Activated CD8-positive, alpha-beta memory T cell treated with anti-CD3 and anti-CD28 coated beads for 4 hours (primary cell): ENCODE measurements at places on chromosomes 5 and 9.

DNA sequence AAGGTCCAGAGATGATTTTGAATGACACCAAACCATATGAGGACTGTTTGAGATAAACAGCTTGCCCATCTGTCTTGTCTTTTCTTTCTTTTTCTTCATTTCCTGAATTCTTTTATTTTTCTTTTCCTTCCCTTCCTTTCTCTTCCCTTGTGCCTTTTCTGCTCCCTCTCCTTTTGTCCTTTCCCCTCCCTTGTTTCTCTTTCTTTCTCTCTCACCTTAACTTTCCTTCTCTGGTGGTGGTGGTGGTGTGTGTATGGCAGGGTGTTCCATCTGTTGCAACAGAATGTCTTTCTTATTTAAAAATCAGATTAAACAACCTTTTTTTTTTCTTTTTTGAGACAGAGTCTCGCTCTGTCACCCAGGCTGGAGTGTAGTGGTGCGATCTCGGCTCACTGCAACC lies 3.8 kb upstream of the PDCL start:
- DNase-seq, result no peak

DNA sequence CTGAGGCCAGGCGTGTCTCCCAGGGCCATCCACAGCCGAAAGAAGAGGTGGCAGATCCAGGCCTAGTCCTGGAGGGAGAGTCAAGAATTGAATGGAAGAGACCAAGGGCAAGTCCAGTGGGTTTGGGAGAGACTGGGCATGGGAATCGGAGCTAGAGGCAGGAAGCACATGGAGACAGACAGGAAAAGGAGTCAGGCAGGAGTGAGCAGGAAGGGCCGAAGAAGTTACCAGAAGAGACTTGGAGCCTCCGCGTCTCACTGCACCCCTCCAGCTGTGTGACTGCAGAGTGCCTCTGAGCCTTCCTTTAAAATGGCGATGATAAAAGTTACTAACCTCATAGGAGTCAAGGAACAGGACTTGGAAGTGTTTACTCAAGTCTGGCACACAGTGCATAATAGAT lies 64.4 kb upstream of the ANGPTL2 start:
- DNase-seq, result no peak

GRCh38 chr5:2999926-3000325 lies 248.4 kb upstream of the IRX2 start:
- no peak for DNase-seq

DNA sequence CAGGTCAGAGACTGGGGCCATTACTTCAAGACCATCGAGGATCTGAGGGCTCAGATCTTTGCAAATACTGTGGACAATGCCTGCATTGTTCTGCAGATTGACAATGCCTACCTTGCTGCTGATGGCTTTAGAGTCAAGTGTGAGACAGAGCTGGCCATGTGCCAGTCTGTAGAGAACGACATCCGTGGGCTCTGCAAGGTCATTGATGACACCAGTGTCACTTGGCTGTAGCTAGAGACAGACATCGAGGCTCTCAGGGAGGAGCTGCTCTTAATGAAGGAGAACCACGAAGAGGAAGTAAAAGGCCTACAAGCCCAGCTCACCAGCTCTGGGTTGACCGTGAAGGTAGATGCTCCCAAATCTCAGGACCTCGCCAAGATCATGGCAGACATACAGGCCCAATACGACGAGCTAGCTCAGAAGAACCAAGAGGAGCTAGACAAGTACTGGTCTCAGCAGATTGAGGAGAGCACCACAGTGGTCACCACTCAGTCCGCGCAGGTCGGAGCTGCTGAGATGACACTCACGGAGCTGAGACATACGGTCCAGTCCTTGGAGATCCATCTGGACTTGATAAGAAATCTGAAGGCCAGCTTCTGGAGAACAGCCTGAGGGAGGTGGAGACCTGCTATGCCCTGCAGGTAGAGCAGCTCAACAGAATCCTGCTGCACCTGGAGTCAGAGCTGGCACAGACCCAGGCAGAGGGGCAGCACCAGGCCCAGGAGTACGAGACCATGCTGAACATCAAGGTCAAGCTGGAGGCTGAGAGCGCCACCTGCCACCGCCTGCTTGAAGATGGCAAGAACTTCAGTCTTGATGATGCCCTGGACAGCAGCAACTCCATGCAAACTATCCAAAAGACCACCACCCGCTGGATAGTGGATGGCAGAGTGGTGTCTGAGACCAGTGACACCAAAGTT lies 9.3 kb downstream of the NIPBL start:
- DNase-seq, result no peak

- DNase-seq, result no peak
Observed at GRCh38 chr9:83444110-83444509, 94.1 kb downstream of the FRMD3 start.

DNA sequence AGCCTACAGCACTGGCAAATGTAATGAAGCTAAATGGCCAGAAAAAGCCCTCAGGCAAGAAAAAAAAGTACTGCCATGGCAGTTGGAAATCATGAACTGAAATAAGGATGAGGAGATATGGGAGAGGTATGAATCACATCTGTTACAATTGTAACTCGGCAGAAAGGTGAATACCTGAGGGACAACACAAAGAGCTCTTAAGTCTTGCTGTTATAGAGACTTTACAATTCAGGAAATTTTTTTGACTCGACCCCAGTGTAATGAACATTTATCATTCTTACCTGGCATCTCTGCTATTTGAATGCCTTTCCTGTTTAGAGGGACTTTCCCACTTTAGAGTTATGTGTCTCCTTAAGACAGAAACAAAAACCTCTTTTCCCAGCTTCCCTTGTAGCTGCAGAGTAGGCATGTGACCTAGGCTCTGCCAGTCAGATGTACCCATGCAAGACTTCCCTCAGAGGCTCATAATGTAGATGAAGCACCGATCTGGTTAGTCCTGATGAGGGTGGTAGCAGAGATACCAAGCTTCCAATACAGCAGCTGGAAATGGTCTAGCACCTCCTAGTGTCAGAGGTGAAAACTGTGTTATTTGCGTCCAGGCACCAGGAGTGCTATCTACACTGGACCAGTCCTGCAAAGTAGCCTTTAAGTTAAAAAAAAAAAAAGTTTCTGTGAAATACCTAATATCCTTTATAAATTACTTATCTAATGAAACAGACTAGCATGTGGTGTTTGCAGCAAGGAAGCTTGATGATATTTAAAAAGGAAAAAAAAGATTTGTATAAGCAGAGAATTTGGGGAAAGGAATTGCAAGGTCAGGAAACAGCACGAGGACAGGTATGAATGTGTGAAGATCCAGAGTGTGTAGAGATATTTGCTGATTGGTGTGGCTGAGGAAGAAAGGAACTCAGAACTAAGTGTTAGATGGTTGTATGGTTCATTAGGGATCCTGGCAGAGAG lies 146.9 kb upstream of the SLC1A3 start:
- no peak for DNase-seq

GRCh38 chr5:125526966-125527365 lies 780.5 kb upstream of the ZNF608 start:
- DNase-seq, result no peak

GRCh38 chr9:76812591-76812990 lies 48.4 kb downstream of the PCA3 start:
- no peak for DNase-seq

DNA sequence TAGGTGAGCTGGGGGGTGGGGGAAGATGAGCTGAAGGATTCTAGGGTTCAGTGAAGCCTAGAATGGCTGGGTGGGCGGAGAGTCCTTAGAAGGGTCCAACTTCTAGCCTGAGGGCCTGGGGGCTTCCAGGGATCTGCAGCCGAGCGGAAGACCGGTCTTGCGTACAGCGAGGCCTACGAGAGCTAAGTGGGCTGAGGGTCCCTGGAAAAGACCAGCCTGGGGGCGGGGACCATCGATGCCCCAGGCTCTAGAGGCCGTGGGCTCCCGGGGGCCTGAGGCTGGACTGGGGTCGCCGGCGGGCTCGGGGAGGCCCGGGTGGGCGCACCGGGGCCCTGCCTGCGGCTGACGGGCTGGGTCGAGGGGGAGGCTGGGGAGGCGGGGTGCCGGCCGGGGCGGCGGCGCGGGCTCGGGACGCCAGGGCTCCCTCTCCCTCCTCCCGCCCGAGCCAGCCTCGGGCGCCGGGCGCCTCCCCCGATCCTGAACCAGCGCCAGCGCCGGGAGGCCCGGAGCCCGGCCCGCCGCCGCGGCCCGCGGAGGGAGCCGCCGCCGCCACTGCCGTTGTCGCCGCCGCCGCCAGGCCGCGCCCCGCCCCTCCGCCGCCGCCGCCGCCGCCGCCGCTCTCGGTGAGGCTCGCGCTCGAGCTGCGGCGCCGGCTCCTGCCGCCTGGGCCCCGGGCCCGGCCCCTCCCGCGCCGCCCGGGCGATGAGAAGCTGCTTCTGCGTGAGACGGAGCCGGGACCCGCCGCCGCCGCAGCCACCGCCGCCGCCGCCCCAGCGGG lies at the start of gene MVB12B:
MVB12B (plus strand) TSS at position 602 of the 778 bp plus-strand sequence; CDS start at position 703, 101 bp downstream.
- DNase-seq, result no peak

- no peak for DNase-seq
Observed at GRCh38 chr9:38079461-38080031, 10.5 kb upstream of the SHB start.

- DNase-seq, result no peak
Observed at GRCh38 chr9:72038408-72038807, 22.0 kb downstream of the C9orf57 start.

GRCh38 chr5:95410279-95410678 lies 19.1 kb downstream of the FAM81B start:
- DNase-seq, result no peak

GRCh38 chr5:21398511-21398910 lies 1410.5 kb upstream of the CDH18 start:
- DNase-seq, result no peak

DNA sequence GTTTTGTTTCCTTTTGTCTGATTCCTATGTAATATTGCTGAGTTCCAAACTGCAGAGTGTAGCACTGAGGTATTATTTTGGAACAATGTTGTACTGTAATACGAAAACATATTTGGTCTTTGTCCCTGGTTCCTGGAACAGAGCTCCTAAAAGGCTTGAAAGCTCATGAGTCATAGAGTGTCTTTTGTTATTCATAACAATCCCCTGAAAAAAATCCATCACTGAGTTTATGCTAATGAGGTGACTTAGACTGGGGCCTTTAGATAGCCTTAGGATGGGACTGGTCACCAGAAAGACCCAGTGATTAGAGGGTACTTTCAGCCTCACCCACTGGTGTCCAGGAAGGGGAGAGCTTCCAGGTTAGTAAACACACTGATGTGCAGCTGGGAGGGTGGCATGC lies 132.7 kb upstream of the POU5F2 start:
- no peak for DNase-seq

GRCh38 chr5:9653811-9654210 lies 23.7 kb upstream of the TAS2R1 start:
- no peak for DNase-seq

GRCh38 chr5:96280946-96281393 lies 152.1 kb downstream of the PCSK1 start:
- DNase-seq, result no peak
